ENCODE measurements at places on chromosomes 7 and 10.

DNA sequence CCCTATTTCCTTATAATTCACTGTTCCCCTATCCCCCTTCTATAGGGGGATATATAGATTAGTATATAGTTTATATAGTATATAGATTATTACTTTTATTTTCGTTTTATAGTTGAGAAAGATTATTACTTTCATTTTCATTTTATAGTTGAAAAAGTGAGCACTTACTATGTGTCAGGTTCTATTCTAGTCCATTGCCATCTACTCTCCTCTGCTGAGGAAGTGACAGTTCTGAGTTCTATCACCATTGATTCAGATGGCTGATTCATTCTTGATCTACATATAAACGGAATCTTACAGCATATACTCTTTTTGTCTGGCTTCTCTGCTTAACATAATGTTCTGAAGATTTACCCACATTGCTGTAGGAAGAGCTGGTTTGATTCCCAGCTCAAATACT, 20.7 kb upstream of the CAV2 start:
- no peak for DNase-seq

DNA sequence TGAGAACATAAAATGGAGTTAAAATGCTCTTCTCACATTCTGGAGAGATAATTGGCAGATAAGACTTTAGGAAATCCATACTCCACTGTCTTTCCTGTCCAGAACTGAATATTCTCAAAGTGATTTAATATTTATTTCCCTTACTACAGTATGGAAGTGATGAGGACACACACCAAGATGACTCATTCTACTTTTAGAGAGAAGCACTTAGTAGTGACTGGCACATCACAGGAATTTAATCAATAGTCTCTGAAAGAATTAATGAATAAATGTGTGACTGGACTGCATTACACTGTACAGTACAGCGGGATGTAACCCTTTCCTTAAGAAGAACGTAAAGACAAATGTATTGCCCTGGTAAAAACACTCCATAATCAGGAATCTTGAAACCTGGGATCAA, 116.7 kb downstream of the SEMA3E start:
- no peak for DNase-seq

DNA sequence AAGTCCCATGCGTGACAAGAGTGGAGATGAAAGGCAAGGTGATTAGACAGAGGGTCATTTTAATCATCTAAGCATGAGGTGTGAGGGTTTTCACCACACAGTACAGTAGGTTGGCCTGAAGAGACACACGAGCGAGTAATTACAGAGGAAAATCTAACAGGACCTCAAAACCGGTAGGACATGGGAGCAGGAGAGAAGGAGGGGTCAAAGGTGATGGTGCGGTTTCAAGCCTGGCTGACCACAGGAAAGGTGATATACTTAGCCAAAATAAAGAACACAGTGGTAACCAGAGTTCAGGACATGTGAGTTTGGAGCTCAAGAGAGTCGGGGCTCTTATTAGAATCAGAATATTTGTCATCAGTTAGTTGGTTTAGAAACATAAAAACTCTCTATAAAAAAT, 20.0 kb downstream of the GLI3 start:
- no peak for DNase-seq

GRCh38 chr10:110973400-110973799, 54.0 kb downstream of the SHOC2 start:
- DNase-seq: no peak

DNA sequence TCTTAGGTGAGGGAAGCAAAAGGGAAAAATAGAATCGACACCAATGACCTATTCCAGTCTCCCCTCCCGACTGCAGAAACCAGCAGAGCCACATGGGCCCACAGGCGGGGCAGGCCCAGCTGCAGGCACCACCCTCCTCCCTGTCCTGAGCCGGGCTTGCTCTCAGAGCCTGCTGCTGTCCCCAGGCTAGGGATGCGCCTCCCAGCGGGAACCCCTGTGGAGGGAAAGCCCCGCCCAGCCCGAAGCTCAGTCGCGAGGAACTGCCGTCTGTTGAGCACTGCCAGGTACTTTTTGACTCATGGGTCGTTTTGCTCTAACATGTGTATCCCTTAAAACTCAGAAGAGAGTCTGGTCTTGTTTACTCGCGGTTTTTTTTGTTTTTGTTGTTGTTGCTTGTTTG, 124.5 kb upstream of the RET start:
- no peak for DNase-seq

GRCh38 chr7:79317728-79318127, 135.7 kb downstream of the MAGI2 start:
- DNase-seq: peak; percentile 44

- DNase-seq: no peak
Measured at GRCh38 chr7:90469554-90469953, at the start of gene PTTG1IP2. TSS of gene PTTG1IP2 (plus strand) at chr7:90469639. CDS start at chr7:90469787, 148 bp downstream.

- DNase-seq: no peak
Measured at GRCh38 chr10:99330347-99330924, 1.3 kb downstream of the CNNM1 start.

DNA sequence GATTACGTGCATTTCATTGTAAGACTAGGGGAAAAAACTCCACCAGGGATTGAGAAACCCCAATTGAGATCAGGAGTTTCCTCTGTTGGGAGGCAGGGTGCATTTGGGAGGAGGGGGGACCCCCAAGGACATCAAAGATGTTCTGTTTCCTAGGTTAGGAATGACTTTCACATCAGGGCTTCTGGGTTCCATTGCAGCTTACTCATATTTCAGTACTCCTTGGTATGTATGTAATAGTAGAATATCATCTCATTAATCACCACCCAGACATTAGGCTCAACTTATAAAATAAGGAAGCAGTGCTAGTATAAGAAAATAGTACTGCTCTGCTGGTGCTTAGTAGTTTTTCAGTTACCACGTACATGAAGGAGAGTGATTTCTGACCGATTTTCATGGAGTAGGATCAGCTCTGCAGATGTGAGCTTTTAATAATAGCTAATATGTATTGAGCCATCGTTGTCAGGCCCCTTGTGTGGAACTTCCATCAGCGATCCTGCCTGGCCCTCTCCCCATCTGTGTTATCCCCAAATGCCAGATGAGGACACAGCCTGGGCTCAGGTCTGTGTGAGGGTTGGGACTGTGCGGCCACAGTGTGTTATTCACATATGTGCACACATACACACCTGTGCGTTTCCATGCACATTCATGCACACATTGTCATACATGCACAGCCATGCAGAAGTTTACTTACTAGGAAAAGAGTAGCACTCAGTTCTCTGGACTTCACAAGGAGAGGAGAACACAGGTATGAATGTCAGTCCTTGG, 23.5 kb downstream of the UPP1 start:
- DNase-seq: peak; percentile 48

GRCh38 chr10:132761395-132762060, 24.4 kb downstream of the NKX6-2 start:
- no peak for DNase-seq

- DNase-seq: no peak
Measured at GRCh38 chr10:91838199-91838598, 40.0 kb downstream of the TNKS2 start.

DNA sequence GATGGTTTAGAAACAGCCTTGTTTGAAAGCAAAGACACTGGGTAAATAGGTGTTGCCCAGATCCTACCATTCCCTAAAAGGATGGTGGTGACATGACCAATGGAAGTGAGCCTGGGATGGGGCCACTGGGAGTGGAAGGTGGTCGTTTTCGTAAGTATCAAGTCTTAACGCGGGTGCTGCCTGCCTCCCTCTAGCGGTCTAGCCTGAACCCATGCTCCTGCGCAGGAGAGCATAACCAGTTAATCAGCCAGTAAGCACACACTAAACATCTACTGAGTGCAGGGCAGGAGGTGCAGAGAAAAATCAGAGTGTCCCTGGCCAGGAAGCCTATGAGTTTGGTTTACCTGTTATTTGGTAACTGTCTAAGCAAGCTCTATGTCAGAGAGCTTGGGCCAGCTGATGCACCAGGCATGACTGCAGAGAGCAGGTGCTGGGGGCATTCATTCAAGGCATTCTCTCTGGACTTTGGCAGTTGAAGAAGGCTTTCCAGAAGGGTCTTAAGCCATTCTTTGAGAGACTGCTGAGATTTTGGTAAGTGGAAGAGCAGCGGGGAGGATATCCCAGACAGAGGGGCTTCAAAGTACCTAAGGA, 930 bp downstream of the GARIN1A start:
- DNase-seq: peak; percentile 19

- DNase-seq: no peak
Measured at GRCh38 chr7:90582164-90582563, 14.0 kb upstream of the CDK14 start.

- peak; percentile 15 for DNase-seq
Measured at GRCh38 chr7:12389089-12389700, 14.5 kb downstream of the VWDE start.

DNA sequence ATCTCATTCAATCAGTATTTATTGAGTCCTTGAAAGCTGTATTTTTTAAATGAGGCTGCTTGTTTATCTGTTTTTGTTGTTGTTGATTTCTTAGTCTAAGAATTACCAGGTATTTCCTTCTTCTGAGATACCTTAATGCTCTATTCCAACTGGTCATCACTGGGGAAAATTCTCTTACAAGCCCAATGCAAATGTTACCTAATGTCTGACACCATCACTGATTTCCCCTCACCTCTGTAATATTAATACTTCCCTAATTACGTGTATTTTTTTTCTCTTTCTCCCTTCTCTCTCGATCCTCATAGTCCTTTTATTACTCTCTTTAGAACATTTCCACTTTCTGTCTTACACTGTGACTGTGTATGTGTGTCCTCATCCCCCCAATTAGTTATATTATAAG, 13.9 kb downstream of the HDAC9 start:
- no peak for DNase-seq

- DNase-seq: no peak
Measured at GRCh38 chr10:21257919-21258318, 267.6 kb downstream of the SKIDA1 start.

DNA sequence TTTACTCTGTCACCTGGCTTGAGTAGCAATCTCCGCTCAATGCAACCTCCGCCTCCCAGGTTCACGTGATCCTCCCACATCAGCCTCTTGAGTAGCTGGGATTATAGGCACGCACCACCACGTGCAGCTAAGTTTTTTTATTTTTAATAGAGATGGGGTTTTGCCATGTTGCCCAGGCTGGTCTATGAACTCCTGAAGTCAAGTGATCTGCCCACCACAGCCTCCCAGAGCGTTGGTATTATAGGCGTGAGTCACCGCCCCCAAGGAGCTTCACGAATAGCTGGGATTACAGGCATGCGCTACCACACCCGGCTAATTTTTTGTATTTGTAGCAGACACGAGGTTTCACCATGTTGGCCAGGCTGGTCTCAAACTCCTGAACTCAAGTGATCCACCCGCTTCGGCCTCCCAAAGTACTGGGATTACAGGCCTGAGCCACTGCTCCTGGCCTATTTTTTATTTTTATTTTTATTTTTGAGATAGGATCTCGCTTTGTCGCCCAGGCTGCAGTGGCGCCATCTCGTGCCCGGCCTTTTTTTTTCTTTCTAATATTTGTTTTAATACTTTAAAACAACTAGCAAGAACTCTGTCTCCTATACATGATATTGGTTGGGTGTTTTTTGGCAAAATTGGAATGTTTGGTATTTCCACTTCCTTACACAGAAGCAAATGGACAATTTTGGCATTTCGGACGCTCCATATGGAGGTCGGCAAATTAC, 1.1 kb downstream of the EFCAB10 start:
- no peak for DNase-seq

DNA sequence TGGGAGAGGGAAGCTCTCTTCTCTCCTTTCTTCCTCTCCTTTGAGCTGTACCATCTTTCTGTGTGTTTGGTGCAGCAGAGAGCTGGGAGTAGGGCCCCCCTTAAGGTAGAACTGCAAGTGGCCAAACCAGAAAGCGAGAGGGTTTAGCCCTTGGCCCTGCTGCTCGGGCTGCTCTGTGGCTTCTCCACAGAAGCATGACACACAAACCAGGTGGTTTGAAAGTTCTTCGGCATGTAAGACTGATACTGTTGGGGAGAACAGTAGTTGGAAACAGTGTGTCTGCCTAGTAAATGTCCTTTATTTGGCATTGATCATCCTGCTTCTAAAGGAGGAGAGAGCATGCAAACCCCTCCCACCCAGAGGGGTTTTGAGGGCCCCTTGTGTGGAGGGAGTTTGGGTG, 277.8 kb downstream of the CELF2 start:
- DNase-seq: no peak

- peak; percentile 35 for DNase-seq
Measured at GRCh38 chr7:47441796-47442604, 139.9 kb downstream of the TNS3 start.

All from hepatic stellate cell (primary cell).